NCI-H187 (cell line): ENCODE measurements at places on chromosomes 6 and 20.

GRCh38 chr6:37473364-37474095 is 26.2 kb downstream of the CCDC167 start:
- no peak for DNase-seq

DNA sequence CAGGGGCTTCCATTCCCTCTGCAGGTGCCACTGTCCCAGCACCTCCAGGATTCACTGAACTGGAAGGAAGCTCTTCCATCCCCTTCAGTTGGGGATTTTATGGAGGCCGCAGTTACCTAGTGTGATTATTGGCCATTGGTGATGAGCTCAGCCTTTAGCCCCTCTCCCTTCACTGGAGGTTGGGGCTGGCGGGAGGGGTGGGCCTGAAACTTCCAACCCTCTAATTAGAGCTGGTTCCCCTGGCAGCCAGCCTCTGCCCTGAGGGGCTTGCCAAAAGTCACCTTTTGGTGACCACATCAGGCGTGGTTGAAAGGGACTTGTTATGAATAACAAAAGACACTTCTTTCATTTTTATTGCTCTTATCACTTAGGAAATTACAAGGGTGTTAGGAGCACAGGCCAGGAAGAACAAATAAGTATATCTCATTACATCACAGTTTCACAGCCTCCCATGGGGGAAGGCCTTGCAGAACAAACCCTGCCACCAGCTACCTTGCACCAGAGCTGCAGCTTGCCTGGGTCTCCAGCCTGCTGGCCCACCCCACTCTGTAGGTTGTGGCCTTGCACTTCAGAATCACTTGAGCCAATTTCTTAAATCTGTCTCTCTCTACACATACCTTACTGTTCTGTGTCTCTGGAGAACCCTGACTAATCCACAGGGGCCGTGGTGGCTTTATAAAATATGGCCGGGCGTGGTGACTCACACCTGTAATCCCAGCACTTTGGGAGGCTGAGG is 5.0 kb downstream of the PYGB start:
- no peak for DNase-seq

- no peak for DNase-seq
These were observed 34.3 kb downstream of the RNF24 start for GRCh38 chr20:3981132-3981452.

- DNase-seq, result no peak
These were observed 9.0 kb upstream of the MRGBP start for GRCh38 chr20:62787321-62787720.

DNA sequence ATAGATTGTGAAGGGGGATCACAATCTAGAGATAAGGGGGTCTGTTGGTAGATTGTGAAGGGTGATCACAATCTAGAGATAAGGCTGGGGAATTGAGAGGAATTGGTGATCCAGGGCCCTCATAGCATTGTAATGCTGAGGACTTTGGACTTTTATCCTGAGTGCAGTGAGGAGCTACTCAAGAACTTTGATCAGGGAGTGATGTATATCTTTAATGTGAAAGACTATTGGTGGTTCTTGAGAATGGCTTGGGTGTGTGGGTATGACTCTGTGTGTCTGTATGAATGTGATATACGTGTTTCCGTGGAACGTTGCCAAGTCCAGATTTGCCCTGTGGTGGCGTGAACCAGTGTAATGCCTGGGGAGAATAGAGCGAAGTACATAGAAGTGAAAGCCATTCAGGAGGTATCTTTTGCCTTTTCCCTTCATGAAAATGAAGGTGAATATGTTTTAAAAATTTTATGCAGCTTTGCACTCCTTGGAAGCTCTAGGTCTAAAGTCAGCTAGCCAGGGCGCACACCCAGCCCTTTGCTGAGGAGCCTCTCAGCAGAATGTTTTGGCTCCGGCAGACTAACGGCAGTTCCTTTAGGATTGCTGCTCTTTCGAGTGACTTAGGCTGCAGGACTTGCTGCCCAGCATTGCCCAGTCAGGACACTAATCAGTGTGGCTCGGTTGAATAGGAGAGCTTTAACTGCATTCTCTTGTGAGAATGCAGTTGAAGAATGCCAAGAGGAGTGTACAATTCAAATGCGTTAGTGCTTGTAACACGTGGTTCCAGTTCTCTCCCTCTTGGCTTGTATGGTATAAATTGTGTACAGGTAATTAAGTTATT is 3.5 kb downstream of the ZFAND3 start:
- no peak for DNase-seq

- no peak for DNase-seq
These were observed 217.1 kb upstream of the MAP3K7 start for GRCh38 chr6:90803956-90804355.

- no peak for DNase-seq
These were observed 48.5 kb upstream of the NT5E start for GRCh38 chr6:85401186-85402021.

GRCh38 chr6:48817333-48818051 is 645.6 kb downstream of the MMUT start:
- DNase-seq, result no peak

GRCh38 chr6:163260911-163261310 is 153.6 kb upstream of the QKI start:
- DNase-seq, result no peak

DNA sequence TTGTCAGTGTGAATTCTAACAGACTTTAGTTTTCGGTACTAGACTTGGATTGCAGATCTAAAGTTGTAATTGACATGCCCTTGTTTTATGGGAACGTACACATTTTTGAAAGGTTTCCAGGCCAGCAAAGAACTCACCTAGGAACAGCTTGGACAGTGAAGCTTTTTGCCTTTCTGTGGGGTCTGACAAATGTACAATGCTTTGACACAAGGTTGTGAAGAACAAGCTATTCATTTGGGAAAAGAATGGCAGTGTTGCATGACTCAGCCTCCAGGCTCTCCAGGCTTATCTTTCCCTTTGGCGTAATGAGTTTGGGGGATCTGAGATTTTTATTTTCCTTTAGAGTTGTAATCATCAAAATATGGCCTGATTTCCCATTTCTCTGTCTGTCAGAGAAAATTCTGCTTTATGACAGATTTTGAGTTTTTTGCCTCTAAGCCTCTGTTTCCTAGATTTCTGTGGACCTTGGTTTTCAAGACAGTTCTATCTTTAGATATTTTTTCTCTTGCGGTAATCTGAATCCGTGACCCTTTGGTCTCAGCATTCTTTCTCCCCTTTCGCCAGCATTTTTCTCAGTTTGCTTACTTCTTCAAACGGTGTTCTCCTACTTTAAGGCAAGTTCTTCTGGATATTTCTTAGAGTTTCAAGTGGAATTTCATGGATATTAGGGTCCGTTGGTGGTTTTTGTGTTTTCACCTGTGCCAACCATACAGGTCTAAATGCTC is 221.0 kb downstream of the ADGB start:
- no peak for DNase-seq

DNA sequence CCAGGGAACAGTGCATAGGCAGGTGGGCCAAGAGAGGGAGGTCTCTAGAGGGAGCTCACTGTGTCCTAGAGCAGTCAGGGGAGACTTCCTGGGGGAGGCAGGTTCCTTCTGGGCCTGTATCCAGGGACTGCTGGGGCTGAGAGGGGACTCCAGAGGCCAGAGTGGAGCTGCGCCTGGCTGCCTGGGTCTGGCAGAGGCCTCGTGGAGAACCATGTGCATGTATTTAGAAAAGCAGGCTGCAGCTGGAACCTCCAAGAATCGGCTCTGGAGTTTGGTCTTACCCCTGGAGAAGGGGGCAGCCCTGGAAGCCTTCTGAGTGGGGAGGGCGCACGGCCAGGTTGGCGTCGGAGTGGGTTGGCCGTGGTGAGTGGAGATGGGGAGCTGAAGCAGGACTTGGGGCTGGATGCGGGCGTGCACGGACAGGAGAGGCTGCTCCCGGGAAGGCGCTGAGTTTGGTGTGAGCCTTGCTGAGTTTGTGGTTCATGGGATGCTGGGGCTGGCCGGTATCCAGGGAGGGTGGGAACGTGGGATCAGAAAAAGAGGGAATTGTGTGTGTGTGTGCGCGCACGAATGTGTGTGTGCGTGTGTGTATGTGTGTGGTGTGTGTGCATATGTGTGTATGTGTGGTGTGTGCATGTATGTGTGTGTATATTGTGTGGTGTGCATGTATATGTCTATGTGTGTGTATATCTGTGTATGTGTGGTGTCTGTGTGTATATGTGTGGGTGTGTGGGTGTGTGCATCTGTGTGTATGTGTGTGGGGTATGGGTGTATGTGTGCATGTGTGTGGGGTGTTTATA is 10.8 kb downstream of the VSTM2L start:
- DNase-seq, result no peak
